ENCODE measurements at places on chromosomes 2 and 18.
A peak's percentile ranks its signal among the peaks of the same experiment; 100 is the strongest.

DNA sequence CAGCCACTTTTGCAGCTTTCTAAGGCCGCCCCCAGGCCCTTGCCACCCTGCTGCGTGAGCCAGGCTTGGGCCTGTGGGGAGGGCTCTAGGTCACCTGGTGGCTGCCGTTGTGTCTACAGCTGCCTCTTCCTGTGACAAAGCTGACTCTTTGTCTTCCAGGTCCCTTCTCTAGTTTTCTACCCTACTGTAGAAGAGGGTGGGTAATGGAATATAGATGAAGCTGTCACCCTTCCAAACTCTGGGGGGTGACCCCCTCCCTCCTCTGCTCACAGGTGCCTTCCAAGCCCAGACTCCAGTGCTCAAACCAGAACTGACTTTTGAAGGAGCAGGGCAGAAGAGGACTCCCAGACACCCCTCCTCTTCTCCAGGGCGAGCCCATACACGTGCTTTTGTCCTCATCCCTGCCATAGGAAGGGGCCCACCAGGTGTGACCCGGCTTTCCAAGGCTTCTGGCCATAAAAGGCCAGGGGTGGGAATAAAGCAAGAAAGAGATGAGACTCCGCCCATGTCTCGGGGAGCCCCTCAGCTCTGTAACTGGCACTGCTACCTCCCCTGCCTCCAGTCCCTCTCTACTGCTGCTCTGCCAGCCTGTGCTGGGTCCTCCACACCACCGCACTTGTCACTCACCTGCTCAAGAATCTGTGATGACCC, 17.9 kb upstream of the SDC1 start:
- DNase-seq, result no peak

GRCh38 chr2:30862054-30862651, 54.9 kb upstream of the CAPN13 start:
- DNase-seq, result peak; percentile 32

- DNase-seq, result no peak
Measured at GRCh38 chr18:801137-801536, 10.9 kb downstream of the YES1 start.

DNA sequence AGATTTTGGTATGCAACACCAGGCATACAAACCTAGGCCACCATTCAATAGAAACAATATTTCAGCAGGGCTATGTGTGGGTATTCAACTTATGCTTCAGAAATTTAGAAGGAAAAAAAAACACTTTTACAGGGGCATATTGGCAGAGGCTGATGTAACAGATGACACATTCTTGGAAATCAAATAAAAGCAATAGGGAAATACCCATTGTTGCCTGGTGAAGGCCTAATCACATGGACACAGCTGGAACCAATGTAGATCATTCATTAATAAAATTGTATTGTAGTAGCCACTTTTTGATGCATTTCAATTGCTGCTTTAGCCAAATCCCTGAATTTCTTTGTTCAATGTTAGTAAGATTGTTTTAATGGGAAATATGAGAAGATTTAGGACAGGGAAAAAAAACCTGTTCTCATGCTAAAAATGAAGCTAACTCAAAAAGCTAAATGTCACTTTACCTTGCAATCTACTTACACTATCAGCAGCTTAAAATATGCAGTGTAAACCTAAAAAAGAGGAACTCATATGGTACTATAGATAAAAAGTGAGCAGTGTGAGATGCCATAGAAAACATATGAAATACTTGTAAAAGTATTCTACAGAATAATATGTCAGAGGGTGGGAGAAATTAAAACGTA, 289.4 kb downstream of the ZEB2 start:
- DNase-seq, result no peak

DNA sequence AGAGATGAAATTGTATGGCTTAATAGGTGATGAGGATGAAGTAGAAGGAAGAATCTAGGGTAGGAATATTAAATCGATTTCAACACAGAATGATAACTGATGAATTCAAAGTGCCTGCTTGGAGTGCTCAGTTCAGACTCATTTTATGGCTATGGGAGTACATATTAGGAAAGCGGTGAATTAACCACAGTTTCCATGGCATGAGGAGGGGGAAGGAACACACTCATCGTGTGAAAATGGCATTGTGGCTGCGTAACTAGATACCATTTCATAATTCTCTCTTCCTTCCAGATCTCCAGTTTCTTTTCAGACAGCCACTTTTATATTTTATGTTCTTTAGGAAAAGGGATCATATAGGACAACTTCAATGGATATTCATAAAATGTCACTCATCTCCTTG, 232.3 kb upstream of the KCNJ3 start:
- no peak for DNase-seq

GRCh38 chr18:49619801-49620200, 57.9 kb downstream of the LIPG start:
- DNase-seq, result no peak

All from stimulated activated CD4-positive, alpha-beta T cell treated with anti-CD3 and anti-CD28 coated beads, Interleukin-1b, Interleukin-23, amount 100 ng/mL, for 48 hours (primary cell).